Stimulated activated CD4-positive, alpha-beta T cell treated with anti-CD3 and anti-CD28 coated beads, Interleukin-12 subunit alpha, Interleukin-12 subunit beta, amount 100 ng/mL, for 48 hours (primary cell): ENCODE measurements at places on chromosomes 2 and 18.

GRCh38 chr2:231677632-231678104, 30.7 kb upstream of the PTMA start:
- DNase-seq, result peak; percentile 78

DNA sequence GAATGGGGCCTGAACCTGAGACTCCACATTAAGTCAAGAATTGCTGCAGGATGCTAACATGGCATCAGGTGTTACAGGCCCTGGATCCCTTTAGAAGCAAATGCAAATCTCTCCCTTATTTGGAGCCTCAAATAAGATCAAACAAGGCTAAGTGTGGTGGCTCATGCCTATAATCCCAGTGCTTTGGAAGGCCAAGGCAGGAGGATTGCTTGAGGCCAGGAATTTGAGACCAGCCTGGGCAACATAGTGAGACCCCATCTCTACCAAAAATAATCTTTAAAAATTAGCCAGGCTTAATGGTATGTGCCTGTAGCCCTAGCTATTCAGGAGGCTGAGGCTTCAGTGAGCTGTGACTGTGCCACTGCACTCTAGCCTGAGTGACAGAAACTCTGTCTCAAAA, 89.4 kb downstream of the DYM start:
- no peak for DNase-seq

- no peak for DNase-seq
These were observed 2.8 kb downstream of the CYTIP start for GRCh38 chr2:157441072-157441454.

DNA sequence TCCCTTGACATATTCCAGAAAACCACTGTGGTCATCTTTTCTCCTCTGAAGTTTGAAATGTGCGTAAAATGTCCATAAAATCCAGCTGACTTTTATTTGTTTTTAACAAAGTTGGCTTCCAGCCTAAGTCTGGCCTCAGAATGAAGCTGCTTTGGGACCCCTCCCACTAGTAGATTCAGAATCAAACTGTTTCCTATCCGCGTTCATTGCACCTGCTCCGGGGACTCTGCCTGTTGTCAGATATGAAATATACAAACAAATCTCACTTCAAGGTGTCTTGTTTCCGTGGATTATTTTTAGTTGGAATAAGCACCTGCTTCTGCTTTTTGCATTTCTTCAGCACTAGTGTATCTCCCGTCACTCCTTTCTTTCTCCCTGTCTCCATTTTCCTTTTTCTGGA, 115.7 kb upstream of the FHL2 start:
- no peak for DNase-seq

GRCh38 chr18:27674411-27674810, 489.3 kb upstream of the CHST9 start:
- DNase-seq, result no peak

- DNase-seq, result no peak
These were observed 240.9 kb upstream of the GULP1 start for GRCh38 chr2:188050726-188051125.

- peak; percentile 2 for DNase-seq
These were observed 96.8 kb downstream of the DIS3L2 start for GRCh38 chr2:232058063-232058877.

GRCh38 chr2:58448065-58448507, 207.0 kb upstream of the FANCL start:
- DNase-seq, result no peak

DNA sequence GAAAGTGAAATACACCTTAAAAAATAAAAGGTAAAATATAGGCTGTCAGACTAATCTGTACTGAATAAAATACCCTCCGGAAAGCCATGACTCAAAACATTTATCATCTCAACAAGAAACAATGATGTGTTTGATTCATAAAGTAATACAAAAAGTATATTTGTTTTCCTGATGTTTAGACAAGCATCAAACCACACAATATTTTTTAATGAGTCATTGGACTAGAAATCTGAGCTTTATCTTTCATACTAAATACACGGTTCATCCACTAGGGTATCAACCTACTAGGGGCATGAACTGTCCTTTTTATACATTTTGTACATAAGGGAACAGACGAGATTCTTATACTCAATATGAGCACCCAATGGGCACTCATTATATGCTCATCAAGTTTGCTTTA, 31.3 kb downstream of the CD226 start:
- no peak for DNase-seq

- DNase-seq, result no peak
These were observed 358.9 kb downstream of the HRH4 start for GRCh38 chr18:24819141-24819890.

GRCh38 chr2:223488814-223489213, 113.3 kb downstream of the SCG2 start:
- no peak for DNase-seq

DNA sequence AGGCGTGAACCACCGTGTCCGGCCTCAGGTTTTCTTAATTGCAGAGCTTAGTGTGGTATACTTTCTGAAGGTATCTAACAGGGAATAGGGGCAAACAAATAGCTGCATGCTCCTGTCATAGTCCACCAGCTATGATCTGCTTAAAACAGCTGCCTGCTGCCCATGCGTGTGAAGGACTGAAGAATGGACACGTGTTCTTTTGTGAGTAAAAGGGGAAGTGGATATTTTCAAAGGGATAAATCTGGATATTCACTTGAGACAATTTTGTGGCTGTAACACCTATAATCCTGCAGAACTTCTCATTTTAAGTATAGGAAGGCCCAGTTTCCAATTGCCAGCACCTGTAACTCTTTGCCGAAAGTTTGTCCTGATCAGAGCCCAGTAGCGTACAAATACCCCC, 44.7 kb downstream of the TRPM8 start:
- DNase-seq, result no peak

- DNase-seq, result no peak
These were observed 3.7 kb downstream of the DLX1 start for GRCh38 chr2:172089005-172089504.

DNA sequence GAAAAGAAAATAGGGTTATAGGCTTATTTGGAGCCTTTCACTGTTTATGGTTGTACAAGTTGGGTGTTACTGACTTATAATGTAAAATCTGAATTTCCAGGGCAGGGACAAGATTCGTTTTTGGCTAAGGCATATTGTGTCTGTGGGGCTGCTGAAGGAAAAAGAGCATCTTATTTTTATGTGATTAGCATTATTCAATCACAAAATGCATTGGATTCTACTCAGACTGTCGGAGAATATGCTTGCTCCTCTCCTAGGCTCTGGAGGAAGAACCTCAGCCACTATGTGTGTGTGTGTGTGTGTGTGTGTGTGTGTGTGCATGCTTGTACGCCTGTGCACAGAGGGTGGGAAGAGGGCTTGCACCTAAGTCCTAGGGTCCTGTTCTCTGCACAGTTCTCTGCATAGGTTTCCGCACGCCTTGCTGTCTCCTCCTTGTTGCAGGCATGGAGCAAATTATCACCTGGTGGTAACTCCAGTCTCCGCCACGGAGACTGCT, 44.3 kb downstream of the AGAP1 start:
- DNase-seq, result no peak

- no peak for DNase-seq
These were observed 26.8 kb downstream of the ADRA2B start for GRCh38 chr2:96089356-96090195.

GRCh38 chr2:119190321-119191111, 32.0 kb upstream of the C1QL2 start:
- DNase-seq, result no peak

DNA sequence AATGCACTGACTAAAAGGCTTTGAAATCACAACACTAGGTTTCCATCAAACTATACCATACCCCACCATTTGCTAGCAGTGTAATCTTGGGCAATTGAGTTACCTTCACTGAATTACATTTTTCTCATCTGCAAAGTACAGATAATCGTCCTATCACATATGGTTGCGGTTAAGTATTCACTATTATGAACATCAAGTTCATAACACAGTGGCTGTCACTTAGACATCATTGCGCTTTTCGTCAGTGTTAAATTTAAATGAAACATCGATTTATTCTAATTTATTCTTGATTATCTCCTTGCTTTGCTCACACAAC, 505.9 kb downstream of the CPS1 start:
- DNase-seq, result no peak

DNA sequence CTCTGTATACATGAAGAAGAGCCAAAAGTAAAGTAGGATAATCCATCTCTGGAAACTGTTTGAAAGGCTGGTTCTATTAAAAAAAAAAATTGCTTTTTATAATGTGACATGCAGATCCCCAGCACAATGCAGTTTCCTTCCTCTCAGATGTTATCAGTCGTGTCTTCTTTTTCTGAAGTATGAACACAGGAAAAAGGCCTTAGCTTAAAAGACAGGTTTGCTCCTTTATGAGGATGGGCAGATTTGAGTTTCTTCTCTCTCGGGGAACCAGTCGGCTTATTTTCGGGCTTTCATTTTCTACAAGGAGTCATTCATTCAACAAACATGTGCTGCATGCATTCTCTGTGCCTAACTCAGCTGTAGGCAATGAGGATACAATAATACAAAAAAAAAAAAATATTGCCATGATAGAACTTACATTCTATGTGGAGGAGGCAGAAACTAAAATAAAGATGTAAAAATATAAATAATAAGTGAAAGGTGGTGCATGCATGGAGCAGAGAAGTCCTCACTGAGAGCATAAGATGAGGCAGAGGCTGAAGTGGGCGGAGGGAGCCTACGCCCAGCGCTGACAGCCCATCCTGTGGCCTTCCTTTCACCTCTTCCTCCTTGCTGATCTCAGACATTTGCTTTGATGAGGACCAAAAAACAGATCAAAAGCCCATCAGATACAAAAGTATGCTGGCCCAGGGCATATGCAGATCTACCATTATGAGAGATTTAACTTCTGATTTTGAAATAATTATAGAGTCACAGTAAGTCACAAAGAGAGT, at the start of gene CD226:
Gene CD226 (minus strand): TSS at position 513 of the 773 bp plus-strand sequence. CDS start 467 bp downstream, at position 46.
- no peak for DNase-seq

DNA sequence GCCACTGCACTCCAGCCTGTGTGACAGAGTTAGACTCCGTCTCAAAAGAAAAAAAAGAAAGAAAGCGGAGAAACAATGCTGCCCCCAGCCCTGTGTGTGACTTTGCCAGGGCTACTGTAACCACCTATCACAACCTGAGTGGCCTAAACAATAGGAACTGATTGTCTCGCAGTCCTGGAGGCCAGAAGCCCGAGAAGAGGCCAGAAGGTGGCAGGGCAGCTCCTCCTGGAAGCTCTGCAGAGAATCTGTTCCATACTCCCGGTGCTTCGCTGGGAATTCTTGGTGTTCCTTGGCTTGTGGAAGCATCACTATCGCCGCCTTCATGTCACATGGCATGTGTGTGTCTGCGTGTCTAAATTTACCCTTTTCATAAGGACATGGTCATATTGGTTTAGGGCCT, 14.4 kb upstream of the RAB17 start:
- no peak for DNase-seq

GRCh38 chr2:137179542-137179941, 414.2 kb downstream of the THSD7B start:
- DNase-seq, result no peak

GRCh38 chr18:9788860-9789259, 80.8 kb downstream of the RAB31 start:
- DNase-seq, result no peak

GRCh38 chr2:5164776-5165525, 527.2 kb upstream of the SOX11 start:
- DNase-seq, result no peak

GRCh38 chr2:130825231-130825965, 11.3 kb upstream of the ARHGEF4 start:
- no peak for DNase-seq

- DNase-seq, result no peak
These were observed 254.2 kb downstream of the AGPS start for GRCh38 chr2:177646791-177647190.

- no peak for DNase-seq
These were observed 59.6 kb upstream of the ZNF516 start for GRCh38 chr18:76554547-76555222.

GRCh38 chr2:2569836-2570235, 238.8 kb upstream of the MYT1L start:
- no peak for DNase-seq

DNA sequence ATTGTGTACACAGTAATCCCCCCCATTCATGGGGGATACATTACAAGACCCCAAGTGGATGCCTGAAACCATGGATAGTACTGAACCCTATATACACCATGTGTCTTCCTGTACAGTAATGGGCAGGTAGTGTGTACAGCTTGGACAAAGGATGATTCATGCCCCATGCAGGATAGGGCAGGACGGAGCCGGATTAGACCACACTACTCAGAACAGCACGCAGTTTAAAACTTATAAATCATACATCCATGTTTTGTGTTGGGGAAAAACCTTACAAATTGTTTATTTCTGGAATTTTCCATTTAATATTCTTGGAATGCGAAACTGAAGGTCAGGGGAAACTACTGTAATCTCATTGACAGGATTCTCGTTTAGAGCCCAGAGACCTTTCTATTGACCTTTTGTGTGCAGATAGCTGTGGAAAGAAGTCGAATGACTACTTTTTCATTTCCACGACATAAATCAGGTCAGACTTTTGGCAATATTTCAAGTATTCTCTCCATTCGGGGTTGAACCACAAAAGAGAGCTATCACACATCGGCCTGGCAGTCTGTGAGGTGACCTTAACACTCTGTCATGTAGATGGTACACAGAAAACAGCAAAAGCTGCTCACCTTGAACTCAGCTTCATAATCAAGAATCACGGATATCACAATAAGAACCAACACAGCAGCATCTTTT, 9.9 kb upstream of the YPEL5 start:
- no peak for DNase-seq

GRCh38 chr18:72652990-72653593, 109.0 kb upstream of the CBLN2 start:
- peak; percentile 14 for DNase-seq

DNA sequence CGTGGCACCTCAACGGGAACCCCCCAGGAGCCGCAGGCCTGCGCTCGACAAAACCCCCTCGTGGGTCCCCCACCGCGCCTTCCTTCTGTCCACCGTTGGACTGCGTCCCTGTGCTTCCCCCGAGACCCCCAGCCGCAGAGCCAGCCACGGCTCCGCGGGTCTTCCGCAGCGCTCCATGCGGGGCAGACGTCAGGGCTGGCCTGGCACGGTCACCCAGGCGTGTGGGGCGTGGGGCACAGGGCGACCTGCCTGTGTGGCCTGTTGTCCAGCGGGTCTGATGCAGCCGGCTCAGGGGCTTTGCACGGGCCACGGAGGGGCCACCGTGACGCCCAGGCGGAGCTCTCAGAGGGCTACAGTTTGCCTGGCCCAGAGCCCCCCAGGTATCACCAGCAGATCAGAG, 11.0 kb downstream of the NFATC1 start:
- no peak for DNase-seq

GRCh38 chr18:13889671-13890070, 25.7 kb downstream of the MC2R start:
- DNase-seq, result no peak

DNA sequence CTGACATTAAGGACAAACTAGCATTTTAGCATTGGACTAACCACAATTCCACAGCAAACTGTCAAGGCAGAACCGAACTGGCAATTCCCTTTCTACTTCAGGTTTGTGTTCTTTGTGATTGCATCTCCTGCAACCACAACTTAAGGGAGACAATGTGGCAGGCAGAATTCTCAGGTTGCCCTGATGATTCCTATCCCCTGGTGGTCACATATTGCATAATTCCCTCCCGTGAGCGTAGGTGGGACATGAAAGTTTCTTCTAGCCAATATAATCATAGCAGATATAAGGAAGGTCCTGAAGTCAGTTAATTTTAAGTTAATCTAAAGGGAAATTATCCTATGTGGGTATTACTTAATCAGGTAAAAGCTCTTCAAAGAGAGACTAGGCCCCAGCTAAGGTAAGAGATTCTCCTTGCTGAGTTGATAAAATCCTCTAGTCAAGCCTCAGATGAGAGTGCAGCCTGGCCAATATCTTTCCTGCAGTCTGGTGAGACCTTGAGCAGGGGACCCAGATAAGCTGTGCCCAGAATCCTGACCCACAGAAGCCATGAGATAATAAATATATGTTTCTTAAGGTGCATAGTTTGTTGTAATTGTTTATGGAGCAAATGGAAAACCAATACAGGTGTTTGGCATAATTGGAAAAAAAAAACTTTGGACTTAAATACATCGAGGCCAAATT, 45.9 kb upstream of the TNP1 start:
- no peak for DNase-seq
